ENCODE measurements at places on chromosomes 3 and 15.

- DNase-seq = no peak
Measured at GRCh38 chr3:43998370-43998835, 243.3 kb upstream of the TOPAZ1 start.

DNA sequence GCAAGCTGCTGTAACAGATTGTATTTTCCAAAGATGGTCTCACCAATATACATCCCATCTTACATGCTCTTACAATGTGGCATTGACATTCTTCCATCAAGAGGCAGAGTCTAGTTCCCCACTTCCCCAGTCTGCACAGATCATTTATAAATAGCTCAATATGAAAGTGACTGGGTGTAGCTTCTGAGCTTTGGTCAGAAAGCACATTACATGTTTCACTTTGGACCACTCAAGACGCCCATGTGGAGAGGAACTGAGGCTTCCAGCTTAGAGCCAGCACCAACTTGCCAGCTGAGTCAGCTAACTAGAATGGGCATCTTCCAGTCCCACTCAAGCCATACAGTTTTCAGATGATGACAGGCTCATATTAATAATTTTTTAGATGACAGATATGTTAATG, 45.5 kb downstream of the GREM1 start:
- DNase-seq = no peak

DNA sequence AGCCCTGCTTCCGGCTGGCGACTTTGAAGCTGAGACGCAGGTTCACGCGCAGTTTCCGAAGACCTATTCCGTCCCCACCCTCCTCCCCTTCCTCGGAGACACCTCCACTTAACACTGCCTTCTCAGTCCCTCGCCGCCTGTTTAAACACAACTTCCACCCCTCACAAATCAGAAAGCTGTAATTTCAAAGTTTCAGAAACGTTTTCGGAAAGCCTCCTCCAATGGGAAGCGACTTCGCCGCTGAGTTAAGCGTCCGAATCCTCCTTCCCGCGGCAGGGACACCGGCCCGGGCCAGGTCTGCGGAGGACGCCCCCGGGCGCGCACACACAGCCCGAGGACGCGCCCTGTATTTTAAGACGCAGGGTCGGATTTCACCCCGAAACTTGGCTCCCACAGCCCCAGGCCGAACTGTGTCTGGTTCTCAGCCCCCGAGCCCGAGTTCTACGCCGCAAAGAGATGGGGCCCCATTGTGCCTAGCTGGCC, 559 bp upstream of the LRRN1 start:
- DNase-seq = no peak

DNA sequence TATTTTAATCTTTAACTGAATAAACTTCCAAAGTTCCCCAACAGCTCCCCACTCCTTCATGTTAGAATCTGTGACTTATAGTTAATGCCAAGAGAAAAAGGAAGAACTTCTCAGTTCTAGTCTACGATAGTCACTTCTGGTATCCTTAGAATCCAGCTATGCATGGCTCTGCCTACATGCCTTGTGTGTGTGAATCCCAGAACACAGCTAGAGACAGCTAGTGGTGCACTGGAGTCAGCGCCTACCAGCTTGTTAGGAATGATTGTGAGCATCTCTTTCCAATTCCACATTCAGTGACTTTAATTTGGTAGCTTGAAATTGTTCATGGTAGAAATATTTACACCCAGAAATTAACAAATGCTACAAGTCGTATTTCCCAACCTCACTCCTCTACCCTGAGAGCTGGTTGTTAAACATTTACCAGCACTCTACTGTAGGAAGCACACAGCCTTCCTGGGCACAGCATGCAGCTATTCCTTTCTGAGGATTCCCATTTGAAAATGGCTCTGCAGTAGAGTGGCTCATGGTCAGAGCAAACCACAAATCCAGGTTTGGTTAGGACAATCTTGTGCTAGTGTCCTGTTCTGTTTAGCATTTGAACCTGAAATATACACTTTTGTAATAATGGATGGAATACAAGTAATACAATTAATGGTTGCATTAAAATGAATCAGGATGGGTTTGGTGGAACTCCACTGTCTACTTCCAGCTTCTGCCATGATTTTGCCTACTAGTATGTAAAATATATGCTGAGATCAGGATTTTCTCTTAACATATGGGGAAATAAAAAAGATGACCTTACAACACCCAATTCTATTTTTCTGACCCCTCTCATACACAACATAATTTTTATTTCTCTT, 371.0 kb upstream of the GBE1 start:
- DNase-seq = no peak

DNA sequence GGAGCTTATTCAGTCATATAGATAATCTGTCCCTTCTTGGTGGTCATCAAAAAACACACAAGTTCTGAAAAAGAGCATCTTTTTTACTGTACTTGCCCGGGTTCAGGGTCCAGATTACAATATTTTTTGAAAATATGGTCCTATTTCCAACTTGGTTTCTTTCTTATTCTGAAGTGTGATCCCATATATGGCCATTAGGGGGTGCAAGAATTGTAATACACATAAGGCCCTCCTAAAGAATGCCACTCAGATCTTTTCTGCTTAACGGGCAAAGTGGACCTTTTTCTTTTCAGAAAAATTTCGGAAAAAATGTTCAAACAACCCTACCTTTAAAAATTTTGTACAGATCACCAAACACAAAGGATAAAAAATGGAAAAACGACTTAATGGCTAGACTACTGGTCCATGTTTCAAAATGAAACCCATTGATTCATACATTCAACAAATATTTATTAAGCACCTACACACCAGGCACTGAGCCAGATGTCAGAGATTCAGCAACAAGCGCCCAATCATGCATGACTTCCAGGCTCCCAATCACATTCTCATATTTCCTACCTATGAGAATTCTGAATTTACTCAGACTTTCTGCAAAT, 102.0 kb upstream of the MYRIP start:
- DNase-seq = peak; percentile 1

DNA sequence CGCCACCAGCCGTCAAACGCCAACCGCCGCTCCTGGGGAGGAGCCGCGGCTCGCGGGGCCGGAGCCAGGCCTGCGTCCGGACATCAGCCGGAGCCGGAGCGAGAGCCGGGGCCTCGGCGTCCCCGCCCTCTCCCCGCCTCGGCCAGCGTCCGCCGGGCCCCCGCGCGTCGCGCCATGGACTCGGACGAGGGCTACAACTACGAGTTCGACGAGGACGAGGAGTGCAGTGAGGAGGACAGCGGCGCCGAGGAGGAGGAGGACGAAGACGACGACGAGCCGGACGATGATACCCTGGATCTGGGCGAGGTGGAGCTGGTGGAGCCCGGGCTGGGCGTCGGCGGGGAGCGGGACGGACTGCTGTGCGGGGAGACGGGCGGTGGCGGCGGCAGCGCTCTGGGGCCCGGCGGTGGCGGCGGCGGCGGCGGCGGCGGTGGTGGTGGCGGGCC, 359 bp downstream of the ARIH1 start:
- DNase-seq = no peak

GRCh38 chr15:33700695-33701303, 267.5 kb upstream of the CHRM5 start:
- peak; percentile 57 for DNase-seq

DNA sequence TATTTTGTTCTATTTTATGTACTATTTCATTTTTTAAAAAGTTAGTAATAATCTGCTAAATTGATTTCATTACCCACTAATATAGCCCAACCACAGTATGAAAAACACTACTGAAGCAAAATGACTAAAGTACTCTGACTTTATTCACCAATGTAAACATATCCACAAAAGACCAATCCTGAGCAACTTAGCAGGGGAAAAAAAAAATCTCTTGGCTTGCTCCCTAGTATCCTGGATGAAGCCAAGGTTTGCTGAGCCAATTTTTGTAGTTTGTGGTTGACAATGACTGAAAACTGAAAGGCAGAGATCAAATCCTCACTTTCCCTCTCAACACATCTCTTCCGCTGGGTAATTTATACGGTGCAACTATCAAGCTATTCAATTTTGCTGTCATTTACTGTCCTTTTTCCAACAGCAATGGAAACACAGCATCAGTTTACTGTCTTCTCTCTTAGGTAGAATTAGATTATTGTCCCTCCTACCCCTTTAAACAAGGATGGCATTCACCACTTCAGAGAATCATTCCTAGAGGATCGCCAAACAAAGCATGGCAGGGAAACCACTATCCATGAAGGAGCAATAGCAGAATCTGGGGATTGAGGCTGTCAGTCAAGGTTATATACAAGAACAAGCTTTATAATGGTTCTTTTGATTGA, 149.7 kb downstream of the THRB start:
- no peak for DNase-seq

- DNase-seq = no peak
Measured at GRCh38 chr3:87973906-87974305, 84.9 kb downstream of the CGGBP1 start.

GRCh38 chr3:134718726-134719125, 67.9 kb upstream of the KY start:
- no peak for DNase-seq

DNA sequence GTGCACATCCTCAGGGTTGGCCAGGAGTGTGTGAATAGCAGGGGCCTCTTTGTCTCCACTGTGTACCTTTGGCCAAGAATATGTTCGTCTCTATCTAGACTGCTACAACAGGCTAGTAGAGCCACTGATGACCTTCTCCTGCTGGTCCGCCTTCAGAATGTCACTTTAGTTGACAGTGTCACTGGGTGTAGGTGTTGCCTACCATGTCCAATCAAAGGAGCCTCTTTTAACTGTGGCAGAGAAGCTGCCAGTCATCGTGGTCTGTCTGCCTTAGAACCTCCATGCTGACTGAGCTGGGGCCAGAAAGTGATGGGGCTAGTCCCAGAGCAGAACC, 40.1 kb downstream of the OXSR1 start:
- no peak for DNase-seq

- DNase-seq = no peak
Measured at GRCh38 chr3:5428607-5429516, 241.4 kb downstream of the EDEM1 start.

- DNase-seq = no peak
Measured at GRCh38 chr3:12107071-12107713, 51.5 kb downstream of the TIMP4 start.

GRCh38 chr15:55861115-55861514, 118.2 kb upstream of the PRTG start:
- no peak for DNase-seq

- no peak for DNase-seq
Measured at GRCh38 chr3:43317461-43318316, 31.3 kb downstream of the SNRK start.

DNA sequence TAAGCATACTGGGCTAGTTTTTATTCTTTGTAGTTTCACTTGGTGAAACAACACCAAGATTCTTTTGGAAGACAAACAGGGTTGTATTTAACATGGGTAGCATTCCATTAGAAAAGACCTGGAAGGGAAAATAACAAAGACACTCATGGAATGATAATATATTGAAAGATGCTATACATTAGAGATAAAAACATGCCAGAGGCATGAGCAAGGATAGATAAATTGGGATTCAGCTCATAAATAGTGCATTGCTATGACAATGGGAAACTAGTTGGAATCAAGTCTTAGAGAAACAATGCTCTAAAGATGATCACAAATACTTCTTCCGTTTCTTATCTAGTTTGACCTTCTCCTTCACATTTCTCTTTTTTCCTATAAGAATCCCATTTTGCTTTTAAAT, 677.4 kb downstream of the ZNF385D start:
- no peak for DNase-seq

DNA sequence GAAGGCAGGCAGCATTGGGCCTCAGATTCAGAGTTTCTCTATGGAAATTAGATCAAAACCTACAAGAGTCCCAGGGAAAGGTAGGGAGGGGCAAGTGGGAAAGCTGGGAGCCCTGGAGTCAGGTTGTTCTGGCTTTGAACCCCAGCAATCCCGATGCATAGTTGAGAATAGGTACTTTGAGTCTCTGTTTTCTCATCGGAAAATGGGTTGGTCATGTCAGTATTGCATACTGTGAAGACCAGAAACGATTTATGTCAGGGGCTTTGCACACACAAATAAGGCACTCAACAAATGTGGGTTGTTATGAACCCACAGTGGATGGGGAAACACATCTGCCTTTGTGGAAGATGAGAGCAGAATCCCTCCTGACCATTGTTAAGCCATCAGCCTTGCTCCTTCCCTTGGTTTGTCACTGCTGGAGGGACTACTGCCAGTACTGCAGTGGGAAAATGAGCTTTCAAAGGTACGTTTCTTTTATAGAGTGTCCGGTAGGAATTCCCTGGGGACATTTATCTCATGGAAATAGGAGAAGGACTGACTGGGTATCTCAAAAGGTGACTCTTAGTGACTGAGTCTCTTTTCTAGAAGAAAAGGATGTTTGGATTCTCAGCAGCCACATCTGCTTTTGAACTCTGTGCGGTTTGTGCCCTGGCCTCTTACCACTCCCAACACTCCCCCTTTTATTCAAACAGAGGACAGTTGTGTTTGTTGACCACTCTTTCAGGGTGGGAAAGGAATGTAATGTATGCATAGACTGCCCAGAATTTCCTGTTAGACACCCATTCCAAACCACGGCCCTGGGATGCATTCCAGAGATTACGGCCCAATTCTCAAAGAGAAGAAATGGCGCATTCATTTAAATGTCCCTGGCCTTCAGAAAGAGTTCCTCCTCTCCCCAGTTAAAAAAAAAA, 54.6 kb upstream of the VILL start:
- DNase-seq = no peak

DNA sequence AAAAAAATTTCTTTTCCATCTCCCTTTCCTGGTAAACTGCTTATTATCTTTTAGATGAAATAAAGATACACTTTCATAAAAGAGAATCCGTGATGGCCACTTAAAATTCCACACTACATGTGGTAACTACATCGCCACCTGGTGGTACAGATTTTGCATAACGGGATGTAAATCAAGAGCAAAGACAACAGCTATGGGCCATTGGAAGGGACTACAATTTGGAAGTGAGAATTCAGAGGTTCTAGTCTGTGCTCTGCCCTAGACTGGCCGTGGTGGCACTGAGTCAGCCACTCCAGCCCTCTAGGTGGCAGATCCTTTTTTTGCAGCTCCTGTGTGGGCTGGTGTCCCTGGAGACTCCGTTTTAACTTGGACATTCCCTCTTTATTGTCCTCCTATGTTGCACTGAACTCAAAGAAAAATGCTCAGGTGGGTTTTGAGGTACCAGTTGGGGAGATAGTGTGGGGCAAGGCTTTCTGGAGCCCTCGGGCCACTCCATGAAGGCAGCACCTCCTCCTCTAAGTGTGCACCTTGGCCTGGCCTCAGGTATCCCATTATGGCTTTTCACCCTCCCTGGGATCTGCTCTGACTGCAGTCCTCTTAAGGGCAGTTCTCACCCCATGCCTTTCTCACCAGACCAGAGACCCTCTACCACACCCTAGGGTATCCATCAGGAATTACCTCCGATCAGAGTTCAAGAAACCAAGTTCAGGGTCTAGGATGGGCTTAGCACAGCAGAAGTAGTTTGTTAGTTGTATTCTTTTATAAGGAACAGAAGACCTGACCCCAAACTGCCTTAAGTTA, 54.9 kb downstream of the SPSB4 start:
- DNase-seq = peak; percentile 70

DNA sequence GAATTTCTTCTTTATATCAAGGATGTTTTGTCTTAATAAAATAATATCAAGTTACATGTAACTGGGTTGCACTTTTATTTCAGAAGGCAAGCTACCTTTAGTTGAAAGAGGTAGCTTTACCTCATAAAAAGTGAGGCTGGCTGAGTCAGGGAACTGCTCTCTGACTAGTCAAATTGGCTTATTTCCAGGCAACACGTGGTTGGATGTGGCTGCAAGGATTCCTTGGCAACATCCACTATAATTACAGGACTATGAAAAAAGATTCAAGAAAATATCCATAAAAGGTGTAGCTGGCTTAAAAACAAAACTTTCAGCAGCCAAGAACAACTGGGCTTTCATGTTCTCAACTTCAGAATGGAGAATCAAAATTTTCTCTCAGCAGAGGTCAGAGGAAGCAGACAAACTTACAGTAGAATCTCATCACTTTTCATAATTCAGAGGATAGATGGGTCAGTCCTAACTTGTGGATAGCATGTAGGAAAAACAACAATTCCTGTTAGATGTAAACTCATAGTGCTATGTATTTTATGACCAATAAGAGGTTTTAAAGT, 779.1 kb downstream of the MECOM start:
- DNase-seq = no peak

All from putamen (tissue), 1 donor.